Endothelial cell (in vitro differentiated cells): ENCODE measurements at places on chromosomes 6 and 20. TPM values are rescaled to one million over a fixed set of nuclear protein-coding genes. Genes with fewer than 3 reads are reported as not detected.

SFTA2 gene
- 2.8 TPM for total RNA-seq

DNA sequence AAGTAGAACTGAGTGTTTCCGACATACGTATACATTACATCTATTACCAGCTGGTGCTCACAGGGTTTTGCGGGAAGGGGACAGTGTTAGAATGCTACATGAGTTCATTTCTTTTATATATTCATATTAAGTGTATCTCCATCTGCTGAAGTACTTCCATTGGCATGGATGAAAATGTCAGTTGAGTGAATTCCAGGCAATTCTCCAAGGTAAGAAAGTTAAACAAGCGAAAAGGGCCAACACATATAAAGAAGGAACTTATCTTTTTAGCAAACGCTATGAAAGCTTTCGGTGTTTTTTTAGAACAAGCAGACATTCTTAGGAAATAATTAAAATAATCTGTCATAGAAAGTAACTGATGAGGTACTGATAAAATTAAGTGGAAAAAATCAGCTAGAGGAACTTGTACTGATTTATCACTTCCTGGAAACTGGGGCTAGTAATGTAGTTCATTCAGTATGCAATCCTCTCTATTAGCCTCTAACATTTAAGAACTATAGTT, 34.6 kb downstream of the RNF146 start:
- peaks cover 28% of the 10 kb centered on the region for H3K36me3 ChIP-seq
- no peak overlapping the region for H3K27ac ChIP-seq
- peaks cover 30% of the 10 kb centered on the region for H3K4me1 ChIP-seq
- H3K4me3 ChIP-seq: no peak overlapping the region
- peaks cover 2% of the 10 kb centered on the region for H3K27me3 ChIP-seq

DNA sequence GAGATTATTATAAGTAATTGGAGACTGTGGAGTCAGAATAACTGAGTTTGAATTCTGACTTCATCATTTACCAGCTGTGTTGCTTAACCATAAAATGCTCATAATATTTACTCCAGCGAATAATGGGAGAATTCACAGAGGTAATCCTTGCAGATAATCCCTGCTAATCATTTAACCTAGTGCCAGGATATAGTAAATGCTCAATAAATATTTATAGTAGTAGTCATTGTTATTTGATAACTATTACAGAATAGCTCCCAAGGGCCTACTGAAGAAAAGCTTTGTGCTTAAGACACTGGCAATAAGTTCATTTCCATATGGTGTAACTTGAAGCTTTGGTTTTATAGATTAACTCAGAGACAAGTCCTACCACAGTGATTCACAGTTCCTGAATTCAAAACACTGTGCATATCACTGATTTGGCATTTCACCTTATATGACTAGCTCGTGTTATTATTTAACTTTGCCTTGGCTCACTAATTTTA, 208.8 kb upstream of the PLCB4 start:
- no peak overlapping the region for H3K4me3 ChIP-seq
- no peak for DNase-seq
- no peaks in the 10 kb centered on the region for H3K27me3 ChIP-seq
- no peaks in the 10 kb centered on the region for H3K36me3 ChIP-seq

- peaks cover 32% of the 10 kb centered on the region for H3K4me1 ChIP-seq
- peaks cover 37% of the 10 kb centered on the region for H3K27me3 ChIP-seq
- DNase-seq: peak; percentile 62
- peak overlapping the region; percentile 85 for H3K27ac ChIP-seq
- H3K4me3 ChIP-seq: peak overlapping the region; percentile 94
Observed at GRCh38 chr6:28941684-28942448, 18.1 kb upstream of the TRIM27 start.

DNA sequence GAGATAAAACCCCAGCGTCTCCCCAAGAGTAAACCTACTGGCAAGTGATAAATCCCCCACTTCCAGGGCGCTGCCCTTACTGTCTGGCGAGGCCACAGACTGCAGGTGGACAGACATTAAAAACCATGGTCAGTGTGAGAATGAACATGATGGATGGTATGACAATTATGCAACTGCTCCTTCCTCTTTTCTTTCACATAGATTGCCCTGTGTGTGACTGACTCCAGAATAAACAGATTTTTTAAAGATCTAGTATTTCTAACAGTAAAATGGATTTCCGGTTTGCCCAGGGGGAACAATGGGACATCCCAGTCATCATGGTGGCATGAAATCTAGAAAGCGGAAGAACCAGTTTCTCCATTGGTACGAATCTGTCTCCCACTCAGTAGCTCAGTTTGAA, 153.7 kb downstream of the FOXC1 start:
- peaks cover 17% of the 10 kb centered on the region for H3K4me1 ChIP-seq
- H3K27ac ChIP-seq: no peak overlapping the region
- no peak for DNase-seq
- no peaks in the 10 kb centered on the region for H3K27me3 ChIP-seq
- no peaks in the 10 kb centered on the region for H3K36me3 ChIP-seq

- DNase-seq: no peak
- H3K4me3 ChIP-seq: no peak overlapping the region
- no peaks in the 10 kb centered on the region for H3K36me3 ChIP-seq
Observed at GRCh38 chr6:166830185-166830890, 126.0 kb downstream of the RNASET2 start.

DNA sequence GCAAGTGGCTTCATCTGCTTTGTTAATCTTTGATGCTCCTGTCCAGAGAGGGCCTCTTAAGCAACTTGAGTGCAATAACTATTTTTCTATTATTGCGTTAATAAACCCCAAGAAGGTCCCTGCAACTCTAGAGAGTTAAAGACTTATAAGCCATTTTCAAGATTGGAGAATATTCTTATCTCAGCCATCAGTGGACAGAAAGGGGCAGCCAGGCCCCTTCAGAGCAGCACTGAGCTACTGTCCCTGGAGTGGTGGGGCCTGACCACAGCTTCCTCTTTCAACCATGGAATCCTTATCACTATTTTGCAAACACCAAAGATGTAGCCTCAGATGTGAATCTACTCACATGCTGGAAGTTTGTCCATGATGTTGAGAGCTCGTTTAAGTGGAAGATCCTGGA, 2.8 kb upstream of the MAS1L start:
- no peaks in the 10 kb centered on the region for H3K36me3 ChIP-seq
- H3K27ac ChIP-seq: no peak overlapping the region
- peaks cover 5% of the 10 kb centered on the region for H3K4me1 ChIP-seq
- no peak overlapping the region for H3K4me3 ChIP-seq

DNA sequence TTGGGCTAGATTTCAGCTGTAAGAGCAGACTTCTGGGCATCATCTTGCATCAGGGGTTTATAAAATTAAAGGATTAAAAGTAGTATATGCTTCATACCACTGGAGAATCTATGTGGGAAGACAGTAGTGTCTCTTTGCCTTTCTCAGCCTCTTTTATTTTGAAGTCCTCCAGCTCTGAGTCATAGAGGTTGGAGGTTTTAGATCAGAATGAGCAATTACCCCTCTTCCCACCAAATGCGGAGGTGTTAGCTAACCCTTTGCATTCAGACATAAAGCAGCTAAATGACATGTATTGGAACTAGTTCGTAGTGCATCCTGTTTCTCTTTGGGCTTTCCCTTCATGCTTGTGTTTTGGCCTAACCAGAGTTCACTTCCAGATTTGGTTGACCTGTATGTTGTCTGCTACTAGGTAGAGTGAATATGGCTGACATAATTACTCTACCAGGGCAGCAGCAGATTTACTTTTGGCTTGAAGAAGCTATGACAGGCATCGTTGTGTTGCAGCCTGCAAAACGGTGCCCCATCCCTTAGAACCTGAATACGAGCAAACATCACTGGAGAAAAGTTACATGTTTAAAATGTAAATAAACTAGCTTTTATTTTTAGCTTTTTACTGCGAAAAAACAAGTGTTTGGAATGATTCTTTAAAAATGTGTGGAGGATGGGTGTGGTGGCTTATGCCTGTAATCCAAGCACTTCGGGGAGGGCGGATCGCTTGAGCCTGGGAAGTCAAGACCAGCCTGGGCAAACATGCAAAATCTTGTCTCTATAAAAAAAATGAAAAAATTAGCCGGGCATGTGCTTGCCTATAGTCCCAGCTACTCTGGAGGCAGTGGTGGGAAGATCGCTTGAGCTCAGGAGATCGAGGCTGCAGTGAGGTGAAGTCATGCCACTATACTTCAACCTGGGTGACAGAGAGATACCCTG, 82.2 kb downstream of the MYO6 start:
- no peaks in the 10 kb centered on the region for H3K4me1 ChIP-seq
- no peak overlapping the region for H3K27ac ChIP-seq
- H3K36me3 ChIP-seq: peaks cover 22% of the 10 kb centered on the region
- no peaks in the 10 kb centered on the region for H3K27me3 ChIP-seq
- no peak overlapping the region for H3K4me3 ChIP-seq

DNA sequence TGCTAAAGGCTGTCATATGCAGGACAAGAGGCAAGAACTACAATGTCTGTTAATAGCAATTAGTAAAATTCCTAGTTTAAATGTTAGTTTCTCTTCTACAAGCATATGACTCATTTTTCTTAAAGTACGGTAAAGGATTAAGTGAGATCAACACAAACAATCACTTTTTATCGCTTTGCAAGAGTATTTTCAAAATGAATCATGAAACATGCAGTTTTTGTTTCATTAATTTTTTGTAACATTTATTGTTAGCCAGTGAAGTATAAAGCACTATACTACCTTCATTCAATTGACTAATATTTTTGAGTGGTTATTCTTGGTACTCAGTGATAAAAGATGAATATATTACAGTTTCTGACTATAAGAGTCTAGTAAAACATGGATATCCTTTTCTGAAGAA, 138.6 kb downstream of the AHI1 start:
- H3K4me3 ChIP-seq: no peak overlapping the region
- peaks cover 2% of the 10 kb centered on the region for H3K4me1 ChIP-seq
- H3K27ac ChIP-seq: no peak overlapping the region
- no peaks in the 10 kb centered on the region for H3K36me3 ChIP-seq
- H3K27me3 ChIP-seq: no peaks in the 10 kb centered on the region

MPIG6B gene
- total RNA-seq: not detected

DNA sequence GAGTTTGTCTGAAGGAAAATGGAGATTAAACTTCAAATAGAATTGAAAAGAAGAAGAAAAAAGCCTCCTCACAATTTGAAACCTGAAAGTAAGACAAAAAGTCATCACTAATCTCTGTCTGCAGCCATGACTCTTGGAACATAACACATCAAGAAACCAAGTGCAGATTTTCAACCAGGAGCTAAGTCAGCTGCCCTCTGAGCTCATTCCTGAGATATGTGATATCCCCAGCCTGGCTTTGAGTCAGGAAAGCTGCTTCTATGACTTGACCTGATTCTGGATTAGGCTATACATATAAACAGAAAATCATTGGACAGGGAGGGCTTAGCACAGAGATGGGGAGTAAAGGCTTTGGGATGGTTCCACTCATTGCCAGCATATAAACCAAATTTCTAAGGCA, 891.4 kb downstream of the TFAP2A start:
- DNase-seq: no peak
- H3K4me3 ChIP-seq: no peak overlapping the region
- H3K27ac ChIP-seq: no peak overlapping the region
- H3K4me1 ChIP-seq: no peaks in the 10 kb centered on the region
- H3K27me3 ChIP-seq: no peaks in the 10 kb centered on the region

DNA sequence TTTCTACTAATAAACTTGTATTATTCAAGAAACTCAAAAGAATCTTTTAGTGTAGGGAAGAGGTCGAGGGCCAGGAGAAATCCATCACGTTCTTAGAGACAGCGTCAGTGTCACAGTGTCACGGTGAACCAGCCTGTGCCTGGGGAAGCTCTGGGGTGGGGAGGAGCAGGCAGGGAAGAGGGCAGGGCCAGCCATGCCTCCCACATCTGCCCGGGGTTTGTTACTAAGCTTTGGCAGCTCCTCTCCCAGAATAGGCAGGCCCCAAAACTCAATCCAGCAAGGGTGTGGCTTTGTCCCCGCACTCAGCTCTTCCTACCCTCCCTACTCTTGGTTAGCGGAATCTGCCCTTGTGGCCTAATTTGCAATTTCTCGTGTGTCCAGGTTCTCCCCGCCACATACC, 72.9 kb downstream of the TCP11 start:
- no peak for DNase-seq
- peaks cover 4% of the 10 kb centered on the region for H3K27me3 ChIP-seq
- peaks cover 5% of the 10 kb centered on the region for H3K36me3 ChIP-seq
- H3K4me3 ChIP-seq: no peak overlapping the region
- H3K4me1 ChIP-seq: peaks cover 6% of the 10 kb centered on the region
- peak overlapping the region; percentile 48 for H3K27ac ChIP-seq

DNA sequence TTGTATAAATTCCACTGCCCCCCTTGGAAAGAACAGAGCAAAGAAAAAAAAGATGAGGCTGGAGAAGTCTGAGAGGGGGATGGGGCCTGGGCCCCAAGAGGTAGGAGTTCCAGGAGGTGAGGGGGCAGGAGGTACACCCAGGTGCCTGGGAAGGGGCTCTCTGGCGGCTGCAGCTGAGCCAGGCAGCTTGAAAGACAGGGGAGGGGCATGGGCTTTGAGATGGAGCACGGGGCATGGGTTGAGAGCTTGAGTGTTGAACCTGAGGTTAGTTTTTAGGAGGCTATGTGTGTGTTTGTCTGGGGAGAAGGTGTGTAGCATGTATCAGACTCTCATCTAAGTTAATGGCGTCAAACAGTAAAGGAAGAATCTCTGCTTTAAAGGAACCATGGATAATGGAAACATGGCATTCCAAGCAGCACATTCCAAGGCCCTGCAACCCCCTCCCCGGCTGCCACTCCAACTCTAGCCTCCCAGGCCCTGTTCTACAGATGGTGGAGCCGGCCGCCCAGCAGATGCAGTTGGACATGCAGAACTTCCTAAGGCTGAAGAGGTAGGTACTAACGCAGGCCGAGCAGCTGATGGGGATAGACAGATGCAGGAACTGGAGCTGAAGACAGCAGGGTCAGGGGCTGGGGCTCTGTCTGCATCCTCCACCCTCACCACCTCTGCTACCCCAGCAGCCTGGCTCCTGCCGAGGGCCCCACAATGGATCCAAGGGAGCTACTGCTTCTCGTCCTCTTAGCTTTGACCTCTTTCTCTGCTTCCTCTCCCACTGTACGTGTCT, 42.1 kb downstream of the MDFI start:
- DNase-seq: no peak
- peaks cover 26% of the 10 kb centered on the region for H3K4me1 ChIP-seq
- no peaks in the 10 kb centered on the region for H3K36me3 ChIP-seq
- no peak overlapping the region for H3K4me3 ChIP-seq
- no peak overlapping the region for H3K27ac ChIP-seq
- H3K27me3 ChIP-seq: peaks cover 3% of the 10 kb centered on the region

DNA sequence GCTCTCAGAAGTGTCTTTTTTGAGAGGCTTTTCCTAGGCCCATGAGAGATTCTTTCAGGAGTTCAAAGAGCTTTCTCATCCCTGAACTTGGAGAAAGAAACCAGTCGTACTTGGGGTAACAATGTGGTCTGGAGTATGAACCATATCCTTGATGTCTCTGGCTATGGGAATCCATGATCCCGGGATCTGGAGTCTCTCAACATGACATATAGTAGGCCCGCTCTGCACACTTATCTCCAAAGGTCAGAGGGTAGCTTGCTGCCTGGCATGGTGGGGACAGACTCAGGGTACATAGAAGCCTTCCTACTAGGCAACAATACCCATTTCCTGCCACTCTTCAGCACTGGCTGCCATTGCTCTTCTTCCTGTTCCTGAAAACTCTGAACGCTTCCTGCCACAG, 42.2 kb upstream of the NFATC2 start:
- H3K27ac ChIP-seq: no peak overlapping the region
- no peaks in the 10 kb centered on the region for H3K36me3 ChIP-seq
- peaks cover 12% of the 10 kb centered on the region for H3K27me3 ChIP-seq
- H3K4me1 ChIP-seq: peaks cover 17% of the 10 kb centered on the region

GRCh38 chr6:6595952-6596351, 7.4 kb downstream of the LY86 start:
- peaks cover 2% of the 10 kb centered on the region for H3K27me3 ChIP-seq
- no peak overlapping the region for H3K27ac ChIP-seq
